ENCODE measurements at places on chromosomes 4 and X.

DNA sequence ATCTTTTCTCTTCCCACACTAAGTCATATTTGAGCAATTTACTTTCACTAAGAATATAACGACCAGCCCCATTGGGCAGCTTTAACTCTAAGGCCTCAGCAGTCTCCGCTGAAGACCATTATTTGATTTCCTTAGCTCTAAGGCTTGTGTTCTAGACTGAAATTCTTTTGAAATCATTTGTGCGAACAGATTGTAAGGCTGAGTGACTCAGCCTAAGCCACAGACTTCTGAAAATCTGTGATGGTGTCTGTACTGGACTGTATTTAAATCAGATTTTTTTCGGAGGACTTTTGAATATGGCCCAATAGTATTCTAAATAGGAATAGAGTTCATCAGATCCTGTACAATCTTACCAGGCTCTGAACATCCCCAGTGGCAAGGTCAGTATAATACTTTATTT, 150.3 kb upstream of the TECRL start:
- no peak for DNase-seq

- DNase-seq: peak; percentile 23
These were observed 2.3 kb downstream of the ATP2B3 start for GRCh38 chrX:153519569-153520286.

- no peak for DNase-seq
These were observed 249.9 kb downstream of the HNRNPD start for GRCh38 chr4:82123934-82124333.

- DNase-seq: no peak
These were observed 23.4 kb downstream of the FBXO8 start for GRCh38 chr4:174260099-174260498.

DNA sequence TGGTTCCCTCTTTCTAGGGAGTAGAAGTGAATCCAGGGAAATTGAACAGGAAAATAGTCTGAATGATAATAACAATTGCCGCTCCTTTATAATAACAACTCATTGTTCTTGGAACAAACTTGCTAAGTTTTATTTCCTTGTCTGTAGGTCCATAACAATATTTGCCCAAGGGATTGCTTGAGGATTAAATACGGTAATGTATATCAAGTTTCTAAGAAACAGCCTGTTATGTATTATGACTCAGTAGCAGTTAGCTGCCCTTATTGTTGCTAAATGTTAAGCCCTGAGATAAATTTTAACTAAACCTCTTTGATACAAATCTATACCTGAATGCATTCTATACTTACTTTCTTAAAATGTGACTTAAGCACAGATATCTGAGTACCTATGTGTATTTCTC, 215.9 kb upstream of the AADAT start:
- peak; percentile 28 for DNase-seq

DNA sequence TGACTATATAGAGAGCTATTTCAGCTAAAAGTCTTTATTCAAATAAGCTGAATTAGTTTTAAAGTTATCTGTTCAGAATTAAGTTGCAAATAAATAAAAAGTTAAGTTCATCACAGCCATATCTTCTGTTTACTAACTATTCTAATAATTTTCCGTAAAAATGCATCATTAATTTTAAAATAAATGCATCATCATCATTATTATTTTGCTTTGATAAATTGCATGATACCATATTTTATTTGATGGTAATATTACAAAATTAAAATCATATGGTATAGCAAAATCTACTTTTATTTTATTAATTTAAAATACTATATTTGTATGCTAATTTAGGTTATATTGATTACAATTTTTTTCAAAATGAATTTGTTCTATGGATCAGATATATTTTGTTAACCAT, 357.3 kb upstream of the NDST4 start:
- no peak for DNase-seq

GRCh38 chrX:39144956-39145355, 343.7 kb downstream of the MID1IP1 start:
- no peak for DNase-seq

- no peak for DNase-seq
These were observed 108.2 kb upstream of the GPR34 start for GRCh38 chrX:41580423-41581064.

GRCh38 chr4:79682801-79683530, 274.9 kb upstream of the GK2 start:
- DNase-seq: no peak

DNA sequence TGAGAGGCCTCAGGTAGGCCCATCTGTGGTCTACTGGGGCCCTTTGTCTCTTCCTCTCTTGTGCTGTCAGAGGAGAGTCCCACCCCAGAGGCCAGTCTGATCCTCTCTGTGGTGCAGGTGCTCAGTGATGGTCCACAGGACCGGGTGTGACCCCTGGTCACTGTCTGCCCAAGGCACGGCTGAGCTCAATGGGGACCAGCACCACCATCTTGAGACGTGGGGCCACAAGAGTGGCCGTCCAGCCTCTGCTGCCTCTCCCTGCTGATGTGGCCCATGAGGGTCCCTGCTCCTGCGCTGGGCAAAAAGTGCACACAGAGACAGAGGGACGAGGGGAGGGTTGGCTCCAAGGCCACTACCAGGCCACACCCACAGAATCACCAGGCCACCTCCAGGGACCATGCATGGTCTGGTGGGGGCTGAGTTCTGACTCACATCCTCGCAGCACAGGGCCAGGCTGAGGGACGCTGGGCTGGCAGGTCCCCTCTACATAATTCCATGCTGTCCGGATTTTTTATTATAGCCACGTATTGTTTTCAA, 88.3 kb downstream of the FAM53A start:
- no peak for DNase-seq

GRCh38 chrX:153653556-153653955, 6.6 kb downstream of the DUSP9 start:
- DNase-seq: no peak

- DNase-seq: no peak
These were observed 38.4 kb downstream of the TBL1X start for GRCh38 chrX:9503261-9503660.

GRCh38 chrX:122047261-122047660, 999.9 kb downstream of the GLUD2 start:
- DNase-seq: no peak

DNA sequence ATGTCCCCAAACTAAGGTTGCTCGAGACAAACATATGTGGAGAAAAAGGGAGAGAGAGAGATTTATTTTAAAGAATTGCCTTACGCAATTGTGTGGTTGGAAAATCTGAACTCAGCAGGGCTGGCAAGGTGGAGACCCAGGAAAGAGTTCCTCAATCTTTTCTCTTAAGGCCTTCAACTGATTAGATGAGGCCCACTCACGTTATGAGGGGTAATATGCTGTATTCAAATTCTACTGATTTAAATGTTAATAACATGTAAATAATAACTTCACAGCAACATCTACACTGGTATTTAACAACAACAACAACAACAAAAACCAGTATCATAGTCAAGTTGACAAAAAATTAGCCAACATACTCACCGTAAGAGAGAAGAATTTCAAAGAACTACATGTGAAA, 14.6 kb downstream of the SERPINA7 start:
- no peak for DNase-seq

GRCh38 chr4:48152259-48152658, 18.2 kb upstream of the TXK start:
- DNase-seq: no peak

- no peak for DNase-seq
These were observed 167.2 kb upstream of the WDR1 start for GRCh38 chr4:10283761-10284160.

- DNase-seq: no peak
These were observed 28.2 kb upstream of the CHRNA9 start for GRCh38 chr4:40306976-40307375.

- DNase-seq: peak; percentile 27
These were observed 254.2 kb downstream of the CBR4 start for GRCh38 chr4:168755598-168756477.

- no peak for DNase-seq
These were observed 271.8 kb upstream of the TENM3 start for GRCh38 chr4:181971411-181971810.

GRCh38 chr4:15007201-15007600, 4.9 kb downstream of the CPEB2 start:
- no peak for DNase-seq

DNA sequence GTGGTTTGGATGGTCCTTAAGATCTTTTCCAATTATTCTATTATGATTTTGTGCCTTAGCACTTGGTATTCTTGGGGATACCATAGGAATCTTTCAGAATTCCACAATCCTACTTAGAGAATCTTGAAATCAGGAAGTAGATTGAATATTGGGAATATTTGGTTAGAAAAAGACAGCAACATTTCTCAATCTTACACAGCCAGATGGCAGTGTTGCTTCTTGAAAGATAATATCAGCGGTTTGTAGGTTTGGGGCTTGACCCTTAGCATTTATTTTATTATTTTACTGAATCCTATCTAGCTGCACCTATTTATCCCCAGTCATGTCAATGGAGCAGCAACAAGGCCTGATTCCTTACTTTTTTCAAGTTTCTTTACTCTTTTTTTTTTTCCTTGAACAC, 28.6 kb downstream of the MAGEB1 start:
- DNase-seq: peak; percentile 43

DNA sequence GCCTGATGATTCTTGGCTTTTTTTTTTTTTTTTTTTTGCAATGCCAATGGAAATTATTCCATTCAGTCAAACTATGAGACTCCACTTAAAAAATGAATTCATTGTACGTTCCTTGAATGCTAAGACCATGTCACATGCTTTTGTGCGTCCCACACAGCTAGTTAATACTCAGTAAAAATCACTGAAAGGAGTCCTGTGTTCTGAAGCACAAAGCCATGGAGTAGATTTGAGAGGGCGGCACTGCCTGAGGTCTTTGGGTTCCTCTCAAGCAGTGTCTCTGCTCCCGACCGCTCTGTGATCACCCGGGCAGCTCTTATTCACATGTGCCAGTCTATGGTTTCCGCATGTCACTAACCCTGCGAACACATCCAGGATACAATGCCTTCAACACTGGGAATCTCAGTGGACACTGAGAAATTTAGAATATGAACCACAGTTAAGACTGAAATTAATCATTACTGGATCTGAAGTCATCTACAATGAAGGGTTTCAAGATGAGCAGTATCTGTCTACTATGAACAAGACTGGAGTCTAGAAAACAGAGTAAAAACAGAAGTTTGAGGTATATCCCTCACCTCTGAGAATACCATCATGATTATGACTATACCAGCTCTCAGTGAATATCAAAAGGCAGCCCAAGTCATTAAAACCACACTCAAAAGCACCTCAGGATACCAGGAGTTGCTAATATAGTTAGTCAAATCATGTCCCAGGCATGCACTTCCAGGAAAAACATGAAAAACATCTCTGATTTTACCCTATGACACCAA, 193.0 kb downstream of the MGST2 start:
- no peak for DNase-seq

DNA sequence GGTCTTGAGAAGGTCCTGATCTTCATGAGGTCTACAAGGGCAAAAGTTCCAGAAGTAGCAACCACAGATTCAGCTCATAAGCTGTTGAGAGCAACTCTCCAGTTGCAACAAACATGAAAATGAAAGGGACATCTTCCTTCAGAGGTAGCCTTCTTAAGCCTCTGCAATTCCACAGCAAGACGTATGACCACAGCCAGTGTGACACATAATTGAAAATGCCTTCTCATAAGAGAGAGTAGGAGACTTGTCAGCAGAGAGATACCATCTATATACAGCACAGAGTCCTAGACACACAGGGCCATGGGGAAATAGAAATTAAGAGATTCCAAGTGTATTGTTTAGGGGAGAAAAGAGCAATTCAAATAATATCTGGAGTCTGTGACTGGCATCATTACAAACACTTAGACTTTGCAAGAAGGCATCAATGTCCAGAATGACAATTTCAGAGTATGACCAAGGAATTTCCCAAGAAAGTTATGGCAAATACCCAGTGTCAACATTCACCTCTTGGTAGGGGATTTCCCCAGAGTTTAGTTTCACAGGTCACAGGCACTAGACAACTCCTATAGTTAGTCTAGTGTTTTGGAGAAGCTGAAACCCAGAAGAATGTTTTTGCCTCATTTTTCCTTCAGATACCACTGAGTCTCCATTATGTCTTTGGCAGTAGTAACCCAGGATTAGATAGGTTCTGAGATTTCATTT, 340.3 kb downstream of the ZNF674 start:
- DNase-seq: peak; percentile 64

DNA sequence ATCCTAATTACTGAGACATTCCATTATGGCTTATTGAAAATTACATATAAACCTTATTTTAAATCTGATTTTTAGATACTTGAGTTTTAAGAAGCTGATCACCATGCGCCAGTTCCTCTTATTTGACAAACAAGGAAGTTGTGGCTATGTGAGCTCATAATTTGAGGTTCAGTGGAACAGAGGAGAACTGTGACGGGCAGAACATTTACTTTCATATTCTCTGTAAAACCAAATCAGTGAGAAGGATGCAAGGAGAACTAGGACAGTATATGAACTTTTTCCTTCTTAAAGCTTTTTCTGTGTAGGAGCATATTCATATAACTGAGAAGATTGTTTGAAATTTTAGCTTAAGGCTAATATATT, 25.3 kb downstream of the STIM2 start:
- no peak for DNase-seq

GRCh38 chr4:157040405-157040804, 35.5 kb upstream of the GLRB start:
- no peak for DNase-seq

GRCh38 chr4:102638621-102639020, 122.1 kb downstream of the MANBA start:
- DNase-seq: no peak

- DNase-seq: peak; percentile 83
These were observed 22.9 kb upstream of the SGMS2 start for GRCh38 chr4:107801766-107802211.

GRCh38 chr4:160265836-160266235, 1163.0 kb downstream of the RAPGEF2 start:
- no peak for DNase-seq

GRCh38 chr4:24282446-24282845, 301.9 kb downstream of the DHX15 start:
- DNase-seq: no peak

GRCh38 chrX:74119016-74119910, 184.7 kb upstream of the ZCCHC13 start:
- DNase-seq: peak; percentile 79

DNA sequence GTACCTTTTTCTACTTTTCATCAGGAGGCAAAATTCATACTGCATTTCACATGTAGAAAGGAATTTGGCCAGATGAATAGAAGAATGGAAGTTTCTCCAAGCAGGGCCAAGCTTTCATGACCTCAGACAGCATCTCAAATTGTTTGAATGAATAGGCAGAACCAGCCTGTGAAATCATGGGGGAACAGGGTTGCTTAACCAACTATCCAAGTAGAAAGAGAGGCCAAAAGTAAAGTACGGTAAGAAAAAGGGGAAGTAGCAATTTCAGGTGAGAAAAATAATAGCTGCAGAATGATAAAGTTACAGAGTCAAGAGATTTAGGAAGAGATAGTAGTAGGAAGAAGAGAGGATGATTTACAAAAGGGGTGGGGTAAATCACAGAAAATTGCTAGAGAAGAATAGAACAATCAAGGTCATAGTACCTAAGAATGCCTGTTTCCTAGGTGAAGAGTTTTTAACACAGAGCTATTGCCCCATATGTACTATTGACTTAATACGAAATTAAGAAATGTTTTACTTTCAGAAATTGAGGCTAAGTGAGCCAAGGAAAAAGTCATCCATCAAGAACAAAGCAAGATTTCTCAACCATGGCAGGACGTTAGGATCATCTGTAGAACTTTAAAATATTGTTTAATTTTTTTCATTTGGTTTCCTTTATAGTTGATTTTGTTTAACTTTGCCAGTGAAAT, 177.1 kb upstream of the TET2 start:
- no peak for DNase-seq
